ENCODE measurements at places on chromosomes 11 and 22.

DNA sequence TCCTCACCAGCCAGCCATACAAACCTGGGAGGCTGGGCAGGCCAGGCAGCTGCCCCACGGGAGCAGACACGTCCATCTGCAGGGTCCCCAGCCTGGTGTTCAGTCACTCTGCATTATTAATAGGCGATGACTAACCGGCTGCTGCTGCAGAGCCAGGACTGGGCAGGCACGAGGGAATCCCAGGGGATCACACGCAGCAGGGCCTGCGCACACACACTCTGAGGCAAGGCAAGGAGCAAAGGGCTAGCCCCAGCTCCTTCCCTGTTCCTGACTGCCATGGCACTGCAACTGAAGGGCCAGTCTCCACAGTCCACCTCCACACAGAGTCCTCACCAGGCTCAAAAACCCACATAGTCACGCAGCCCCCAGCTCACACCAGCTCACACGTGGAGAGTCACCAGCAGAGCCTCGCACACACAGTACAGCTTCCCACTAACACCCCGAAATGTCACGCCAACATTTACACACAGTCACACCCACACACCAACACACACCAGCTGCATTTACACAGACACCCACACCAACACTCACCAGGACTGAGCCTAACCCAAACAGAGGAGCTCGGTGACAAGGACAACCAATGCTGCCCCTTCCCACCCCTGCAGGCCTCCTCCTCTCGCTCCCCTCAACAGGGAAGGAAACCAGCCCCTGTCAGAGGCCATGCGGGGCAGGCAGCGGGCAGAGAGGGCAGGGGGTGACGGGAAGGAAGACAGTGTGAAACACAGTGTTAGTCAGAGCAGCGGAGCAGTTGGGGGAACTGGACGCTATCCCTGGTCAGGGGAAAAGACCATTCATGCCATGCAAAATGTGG lies 47.3 kb downstream of the NRXN2 start:
- peak; percentile 78 for DNase-seq

- peak; percentile 15 for DNase-seq
These were observed 134.3 kb upstream of the C11orf58 start for GRCh38 chr11:16603890-16604793.

GRCh38 chr22:17552737-17553136 lies 10.6 kb upstream of the SLC25A18 start:
- no peak for DNase-seq

- no peak for DNase-seq
These were observed 118.3 kb upstream of the NAV2 start for GRCh38 chr11:19594326-19594725.

DNA sequence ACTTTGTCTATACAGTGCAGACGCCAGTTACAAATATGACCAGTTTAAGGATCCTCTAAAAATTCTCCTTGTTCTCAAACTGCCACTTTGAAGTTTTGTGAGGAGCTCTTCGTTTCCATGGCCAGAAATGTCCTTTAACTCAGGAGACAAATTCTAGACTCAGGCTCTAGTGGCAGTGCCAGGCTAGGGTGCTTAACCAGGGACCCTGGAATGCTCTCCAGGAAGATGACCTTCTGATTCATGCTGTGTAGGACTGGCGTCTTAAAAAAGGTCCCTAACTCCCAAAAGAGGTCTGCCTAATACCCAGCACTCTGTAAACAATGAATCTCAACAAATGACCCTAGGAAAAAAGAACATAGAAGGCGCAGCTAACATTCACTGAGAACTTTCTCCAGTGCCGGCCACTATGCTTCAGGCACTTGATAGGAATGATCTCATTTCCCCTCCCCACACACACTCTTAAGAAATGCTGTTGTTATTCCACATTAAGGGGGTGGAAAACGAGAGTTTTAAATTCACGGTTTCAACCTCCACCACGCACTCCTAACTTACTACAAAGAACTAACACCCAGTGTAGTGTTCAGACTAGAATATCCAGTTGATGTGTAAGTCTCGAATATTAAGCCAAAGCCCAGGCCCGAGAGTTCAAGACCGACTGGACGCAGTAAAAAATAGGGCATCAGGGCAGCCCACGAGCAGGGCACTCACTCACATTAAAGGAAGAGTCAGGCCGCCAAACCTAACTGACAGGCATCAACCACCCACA lies 747 bp downstream of the NXF1 start:
- peak; percentile 58 for DNase-seq

DNA sequence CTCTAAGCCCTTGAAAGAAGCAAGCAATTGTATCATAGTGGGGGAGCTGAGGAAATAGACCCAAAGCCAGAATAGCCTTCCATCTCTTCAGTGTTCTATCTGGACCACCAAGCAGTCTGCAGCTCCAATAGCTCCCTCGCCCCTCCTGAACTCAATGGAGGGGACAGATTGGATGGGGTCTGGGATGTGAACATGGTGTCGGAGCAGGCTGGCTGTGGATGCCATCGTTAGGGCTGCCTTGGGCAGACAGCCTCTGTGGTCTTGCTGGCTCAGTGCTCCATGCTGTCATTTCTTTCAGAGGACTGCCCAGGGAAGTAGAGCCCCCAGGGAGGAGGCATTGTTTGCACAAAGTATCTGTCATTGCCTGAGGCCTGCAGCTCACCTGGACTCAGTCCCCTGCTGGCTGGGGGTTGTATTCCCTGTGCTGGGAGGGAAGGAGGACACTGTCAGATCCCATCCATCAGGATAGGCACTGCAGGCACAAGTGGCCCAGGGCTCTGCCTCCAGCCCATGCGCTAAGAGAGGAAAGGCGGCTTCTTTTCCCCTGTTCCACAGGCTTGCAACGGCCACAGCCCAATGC lies 537.7 kb downstream of the BUD13 start:
- no peak for DNase-seq

DNA sequence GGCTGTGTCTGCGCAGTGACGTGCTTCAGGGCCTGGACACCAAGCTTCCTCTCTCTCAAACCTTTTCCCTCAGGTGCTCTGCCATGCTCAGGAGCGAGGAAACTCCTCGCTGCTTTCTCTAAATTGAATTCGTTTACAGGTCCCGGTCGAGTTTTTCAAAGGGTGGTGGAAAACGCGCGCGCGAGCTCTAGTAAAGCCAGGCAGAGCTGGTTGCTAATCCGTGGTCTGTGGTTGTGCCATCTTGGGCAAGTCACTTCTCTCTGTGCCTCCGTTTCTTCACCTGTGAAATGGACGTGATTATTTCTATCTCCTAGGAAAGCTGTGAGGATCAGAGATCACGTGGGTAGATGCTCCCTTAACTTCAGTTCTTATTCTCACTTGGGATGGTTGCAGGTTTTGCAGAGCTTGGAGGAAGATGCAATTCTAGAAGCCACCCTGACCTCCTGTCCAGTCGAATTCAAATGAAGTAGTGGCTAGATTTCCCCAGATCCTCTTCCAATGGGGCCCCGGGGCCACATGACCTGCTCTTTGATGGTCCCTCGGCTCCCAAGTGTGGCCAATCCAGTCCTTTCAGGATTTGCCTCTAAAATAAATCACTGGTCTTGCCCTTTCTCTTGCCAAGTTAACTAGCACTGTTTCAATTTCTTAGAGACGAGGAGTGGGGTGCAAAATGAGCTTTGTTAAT lies 10.5 kb upstream of the ALX4 start:
- no peak for DNase-seq

DNA sequence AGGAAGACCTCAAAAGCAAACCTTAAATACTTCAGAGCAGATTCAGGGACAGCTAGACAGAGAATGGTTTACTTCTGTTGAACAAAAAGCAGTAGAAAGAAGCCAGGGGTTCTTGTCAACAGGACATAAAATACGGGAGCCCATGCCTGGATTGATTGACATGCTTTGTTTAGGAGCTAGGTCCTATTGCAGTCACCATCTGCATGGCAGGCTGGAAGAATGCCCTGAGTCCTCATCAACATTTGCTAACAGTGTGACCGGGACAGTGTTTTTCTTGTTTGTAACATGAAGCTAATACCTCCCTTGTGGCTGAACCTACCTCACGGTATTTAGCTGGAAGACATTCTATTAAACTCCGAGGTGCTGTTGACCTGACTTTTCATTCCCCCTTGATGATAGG lies 225.4 kb downstream of the NTM start:
- no peak for DNase-seq

- DNase-seq = peak; percentile 81
These were observed 667 bp downstream of the ACCS start for GRCh38 chr11:44066732-44067141.

DNA sequence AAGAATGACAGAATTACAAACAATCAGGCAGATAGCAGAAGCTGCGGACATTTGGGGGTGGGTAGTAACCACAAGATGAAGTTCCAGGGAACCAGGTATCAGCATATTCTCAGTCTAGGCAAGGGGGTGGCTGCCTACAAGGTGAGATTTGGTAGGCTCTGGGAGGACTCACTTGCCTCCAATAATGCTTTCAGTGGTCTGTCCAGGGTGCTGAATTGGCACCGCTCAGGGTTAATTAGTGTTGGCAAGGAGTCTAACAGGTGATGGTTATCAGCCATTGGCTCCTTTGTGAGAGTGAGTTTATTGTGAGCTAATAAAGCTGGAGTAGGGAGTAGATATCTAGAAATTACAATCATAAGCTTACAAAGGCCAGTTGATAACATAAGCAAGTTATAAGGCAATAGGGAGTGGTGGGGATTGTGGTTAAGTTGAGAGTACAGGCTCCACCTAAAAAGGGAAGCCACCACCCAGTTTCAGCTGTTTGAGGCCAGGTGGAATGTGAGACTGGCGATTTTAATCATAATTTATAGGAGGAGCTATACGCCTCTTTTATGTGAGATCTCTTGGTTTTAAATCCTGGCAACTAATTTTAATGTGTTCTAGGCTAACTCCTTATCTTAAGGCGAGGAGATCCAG lies 320.5 kb downstream of the MIAT start:
- no peak for DNase-seq

DNA sequence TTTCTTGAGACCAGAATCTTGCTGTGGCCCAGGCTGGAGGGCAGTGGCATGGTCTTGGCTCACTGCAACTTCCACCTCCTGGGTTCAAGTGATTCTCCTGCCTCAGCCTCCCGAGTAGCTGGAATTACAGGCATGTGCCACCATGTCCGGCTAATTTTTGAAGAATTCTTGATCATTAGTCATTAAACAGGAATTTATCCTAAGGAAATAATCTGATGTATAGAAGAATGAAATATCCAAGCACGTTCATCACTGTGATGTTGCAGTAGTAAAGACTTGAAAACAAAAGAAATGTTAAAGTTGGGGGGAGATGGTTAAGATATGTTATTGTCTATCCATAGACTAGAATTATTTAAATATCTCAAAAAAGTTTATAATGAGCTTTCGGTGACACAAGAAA lies 23.6 kb downstream of the CBL start:
- DNase-seq = no peak

GRCh38 chr11:83070044-83070701 lies 1.5 kb downstream of the RAB30 start:
- DNase-seq = no peak

DNA sequence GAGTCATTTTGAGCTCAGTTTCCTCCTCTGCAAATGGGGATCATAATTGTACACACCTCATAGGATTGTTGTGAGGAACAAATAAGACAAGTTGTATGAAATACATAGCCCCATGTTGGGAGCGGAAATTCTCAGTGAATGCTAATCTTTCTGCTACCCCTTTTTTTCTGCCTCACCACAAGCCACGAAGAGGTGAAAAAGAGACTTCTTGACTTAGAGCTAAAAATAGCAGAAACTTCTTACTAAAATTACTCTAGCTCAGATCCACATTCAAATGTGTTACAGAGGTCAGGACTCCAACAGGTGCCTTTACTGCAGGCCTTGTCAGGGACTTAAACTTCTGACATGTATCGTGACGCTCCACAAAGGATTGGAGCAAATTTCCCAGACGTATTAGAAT lies 128.5 kb downstream of the MIAT start:
- no peak for DNase-seq

DNA sequence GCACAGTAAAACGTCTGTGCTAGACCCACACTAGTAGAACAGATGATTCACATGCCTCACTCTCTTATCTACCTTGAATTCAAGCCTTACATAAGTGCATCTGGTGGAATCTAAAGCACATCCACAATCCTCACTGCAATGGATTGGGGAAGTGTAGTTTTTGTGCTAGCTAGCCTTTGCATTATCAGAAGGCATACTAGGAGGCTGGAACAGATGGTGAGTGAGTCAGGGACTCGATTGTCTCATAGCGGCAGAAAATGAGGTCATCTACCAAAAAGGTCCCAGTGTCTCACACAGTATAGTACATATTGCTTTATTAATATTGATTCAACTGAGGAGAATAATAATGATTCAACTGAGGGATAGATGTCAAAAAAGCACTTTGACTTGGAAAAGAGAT lies 9.3 kb downstream of the MSANTD4 start:
- peak; percentile 73 for DNase-seq

DNA sequence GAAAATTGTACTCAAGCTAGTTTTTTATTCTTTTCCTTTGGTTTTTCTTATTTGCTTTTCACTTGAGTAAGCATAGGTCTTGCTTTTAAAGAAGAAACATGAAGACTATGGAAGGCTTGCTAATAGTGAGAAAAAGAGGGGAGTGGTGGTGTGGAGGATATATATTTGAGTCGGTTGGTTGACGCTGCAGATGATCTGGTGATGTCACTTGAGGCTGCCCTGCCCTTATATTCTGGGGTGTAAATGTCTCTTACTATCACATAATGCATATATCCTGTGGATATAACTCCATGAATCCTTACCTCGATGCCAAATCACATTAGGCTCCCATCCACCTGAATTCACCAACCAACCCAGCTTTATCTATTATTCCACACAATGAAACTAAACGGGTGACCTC lies 2.9 kb downstream of the GRIA4 start:
- DNase-seq = no peak

DNA sequence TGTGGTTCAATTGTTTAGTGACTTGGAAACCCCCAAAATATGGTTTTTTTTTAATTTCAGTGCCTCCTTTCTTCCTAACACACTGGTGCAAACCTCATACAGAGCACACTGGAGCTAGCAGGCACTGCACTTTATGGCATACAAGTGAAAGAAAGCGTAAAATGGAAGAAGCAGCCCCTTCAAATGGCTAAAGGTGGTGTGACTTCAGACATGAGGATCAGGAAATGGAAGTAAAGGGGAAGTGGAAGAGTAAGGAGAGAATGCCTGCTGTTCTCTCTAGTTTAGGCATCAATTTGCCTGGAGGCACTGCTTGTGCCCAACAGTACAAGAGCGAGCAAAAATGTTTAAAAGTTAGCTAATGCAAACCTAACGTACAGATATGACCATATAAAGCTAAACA lies 5.7 kb downstream of the RSF1 start:
- no peak for DNase-seq

DNA sequence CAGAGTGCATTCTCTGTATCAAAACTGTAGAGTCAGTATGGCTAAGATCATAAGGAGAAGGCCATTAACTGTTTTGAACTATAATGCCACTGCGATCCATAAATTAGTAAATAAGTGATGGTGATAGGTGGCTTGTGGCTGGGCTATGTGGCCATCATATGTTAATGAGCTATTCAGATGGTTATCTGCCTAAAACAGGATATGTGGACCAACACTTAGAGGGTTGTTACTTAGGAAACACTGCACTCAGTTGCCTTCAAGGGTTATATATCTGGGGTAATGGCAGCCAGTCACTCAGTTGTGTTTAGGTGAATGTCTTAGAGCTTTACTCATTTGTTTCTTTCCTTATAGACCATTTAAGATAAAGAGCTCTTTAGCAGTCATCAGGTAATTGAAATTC lies 66.0 kb downstream of the PPP2R1B start:
- no peak for DNase-seq

Measured in suppressor macrophage treated with lipopolysaccharide for 1 hour (primary cell).